ENCODE measurements at places on chromosomes 11 and 22.
A peak's percentile ranks its signal among the peaks of the same experiment; 100 is the strongest.

- peak; percentile 18 for DNase-seq
Observed at GRCh38 chr11:128848815-128849455, 18.2 kb downstream of the KCNJ1 start.

- DNase-seq: no peak
Observed at GRCh38 chr11:33674035-33674814, 26.4 kb downstream of the C11orf91 start.

GRCh38 chr22:17265649-17266248, 46.5 kb upstream of the ADA2 start:
- DNase-seq: no peak

DNA sequence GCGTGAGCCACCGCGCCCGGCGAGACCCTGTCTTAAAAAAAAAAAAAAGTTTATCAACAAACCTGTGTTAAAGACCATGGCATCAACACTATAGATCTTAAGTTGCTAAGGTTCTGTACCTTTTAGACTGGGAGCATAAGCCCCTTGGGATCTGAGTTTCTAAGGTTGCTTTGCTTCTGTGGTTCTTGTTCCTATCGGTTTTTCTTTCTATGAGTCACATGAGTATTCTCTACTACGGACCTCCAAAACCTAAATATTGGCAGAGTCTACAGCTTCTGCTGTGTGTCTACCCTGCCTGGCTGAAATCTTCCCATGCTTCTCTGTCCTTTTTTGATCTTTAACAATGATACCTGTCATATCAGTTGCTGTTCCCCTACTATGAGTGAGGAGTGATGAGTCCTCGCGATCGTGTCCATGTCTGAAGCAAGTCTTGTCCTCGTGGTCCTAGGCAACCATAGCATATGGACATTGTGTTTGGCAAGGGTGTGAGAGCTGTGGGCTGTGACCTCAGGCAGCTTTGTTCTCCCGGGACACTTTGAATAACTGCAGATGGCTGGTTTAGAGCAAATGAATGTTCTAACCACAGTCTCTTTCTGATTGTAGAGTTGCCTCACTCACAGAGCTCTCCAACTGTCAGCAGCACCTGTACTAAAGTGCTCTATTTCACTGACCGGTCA, 9.0 kb upstream of the DLAT start:
- no peak for DNase-seq

DNA sequence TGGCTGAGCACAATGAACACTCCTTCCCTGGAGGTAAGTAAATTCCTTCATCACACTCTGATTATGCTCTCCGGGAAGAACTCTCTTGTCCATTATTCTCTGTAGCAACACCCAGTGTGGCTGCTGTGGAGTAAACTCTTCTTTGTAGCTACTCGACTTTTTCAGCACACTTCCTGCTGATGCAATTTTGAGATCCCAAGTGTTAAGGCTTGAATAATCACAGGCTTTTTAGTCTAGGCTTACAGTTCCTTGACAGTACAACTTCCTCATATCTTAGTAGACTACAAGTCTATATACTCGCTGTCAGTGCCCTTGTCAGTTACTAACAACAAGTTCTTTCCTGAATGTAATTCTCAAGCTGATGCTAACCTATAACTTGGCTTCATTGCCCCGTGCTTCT, 301.8 kb upstream of the API5 start:
- no peak for DNase-seq

DNA sequence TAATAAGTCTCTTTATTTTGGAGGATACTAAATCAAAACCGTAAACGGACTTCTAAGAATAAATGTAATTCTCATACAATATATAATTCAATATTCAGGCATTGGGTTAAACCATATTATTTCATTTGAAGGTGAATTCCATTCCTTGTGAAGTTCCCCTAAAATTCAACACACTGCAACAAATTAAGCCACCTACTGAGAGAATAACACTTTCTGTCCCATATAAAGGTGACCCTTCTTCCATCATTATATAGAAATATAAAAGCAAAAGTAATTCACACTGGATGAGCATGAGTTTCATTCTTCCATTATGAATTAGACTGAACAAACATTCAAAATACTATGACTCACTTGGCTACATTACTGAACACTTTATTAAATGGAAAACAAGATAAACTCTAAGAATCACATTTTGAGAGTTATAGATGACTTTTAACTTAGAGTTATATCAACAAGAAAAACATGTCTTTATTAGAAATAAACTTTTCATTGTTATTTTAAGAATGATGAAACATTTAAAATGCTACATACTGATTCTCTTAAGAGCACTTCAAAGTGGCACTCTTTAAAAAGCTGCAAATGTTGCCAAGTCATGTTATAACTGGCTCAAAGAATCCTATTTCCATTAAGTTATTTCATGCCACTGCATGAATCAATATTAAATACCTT, 2.8 kb downstream of the SESN3 start:
- DNase-seq: no peak

DNA sequence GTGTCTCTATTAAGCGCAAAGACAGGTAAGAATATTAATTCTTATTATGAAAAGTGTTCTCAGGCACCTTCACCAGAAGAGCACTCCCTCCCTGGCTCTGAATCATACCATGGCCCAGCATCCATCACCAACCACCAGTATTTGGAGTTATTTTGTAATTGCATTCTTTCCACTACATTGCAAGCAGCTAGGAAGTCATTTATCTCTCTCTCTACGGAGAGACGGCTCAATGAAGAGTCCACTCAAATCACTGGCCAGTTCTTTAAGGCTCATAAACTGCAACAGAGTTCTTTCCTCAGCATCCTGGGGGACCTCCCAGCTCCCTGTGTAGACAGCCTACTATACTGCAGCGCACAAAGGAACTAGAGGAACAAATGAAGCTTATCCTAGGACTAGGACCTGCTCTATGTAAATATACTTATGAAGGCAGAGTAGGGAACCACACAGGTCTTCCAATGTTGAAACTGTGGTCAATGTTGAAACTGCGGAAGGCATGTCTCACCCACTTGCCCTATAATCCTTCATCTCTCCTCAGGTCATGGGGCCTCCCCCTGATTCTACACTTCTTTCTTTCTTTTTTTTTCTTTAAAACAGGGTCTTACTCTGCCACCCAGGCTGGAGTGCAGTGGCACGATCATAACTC, 63.4 kb downstream of the AAMDC start:
- DNase-seq: no peak

GRCh38 chr22:35418731-35419130, 18.8 kb downstream of the MCM5 start:
- DNase-seq: no peak

DNA sequence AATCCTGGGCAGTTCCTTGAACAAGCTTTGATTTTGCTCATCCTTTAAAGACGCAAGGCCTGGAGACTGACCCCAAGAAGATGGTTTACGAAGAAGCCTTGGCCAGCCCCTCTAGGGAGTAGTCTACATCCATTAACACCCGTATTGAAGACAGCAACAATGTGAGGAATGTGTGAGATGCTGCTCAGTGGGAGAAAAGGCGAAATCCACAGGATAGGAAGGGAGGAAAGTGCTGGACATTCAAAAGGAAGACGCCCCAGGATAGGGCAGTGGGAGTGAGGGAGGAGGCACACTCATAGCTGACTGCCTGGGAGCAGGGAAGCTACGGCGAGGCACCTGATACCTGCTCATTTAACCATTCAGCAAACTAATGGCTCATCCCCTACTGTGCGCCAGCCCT, 114.1 kb downstream of the RRAS2 start:
- DNase-seq: no peak

DNA sequence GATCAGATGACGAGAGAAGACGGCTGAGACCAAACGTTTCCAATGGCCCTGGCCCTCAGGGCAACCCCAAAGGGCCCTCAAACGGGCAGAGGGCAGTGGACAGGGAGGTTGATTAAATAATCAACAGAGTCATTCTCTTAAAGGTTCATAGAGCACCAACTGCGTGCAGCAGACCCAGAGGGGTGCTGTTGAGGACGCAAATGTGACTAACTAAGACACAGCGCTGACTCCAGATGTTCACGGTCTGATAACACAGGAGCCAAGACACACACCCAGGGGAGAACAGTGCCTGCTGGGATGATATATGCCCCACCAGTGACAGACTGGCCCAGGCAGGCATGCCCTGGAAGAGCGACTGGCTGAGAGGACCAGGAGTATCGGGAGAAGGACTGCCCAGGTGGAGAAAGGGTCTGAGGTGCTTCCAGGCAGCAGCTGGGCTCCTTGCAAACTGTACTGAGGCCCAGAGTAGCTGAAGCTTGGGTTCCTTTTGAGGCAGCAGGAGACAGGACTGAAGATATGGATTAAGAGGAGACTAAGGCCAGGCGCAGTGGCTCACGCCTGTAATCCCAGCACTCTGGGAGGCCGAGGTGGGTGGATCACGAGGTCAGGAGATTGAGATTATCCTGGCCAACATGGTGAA, 7.7 kb downstream of the VWCE start:
- no peak for DNase-seq

- no peak for DNase-seq
Observed at GRCh38 chr22:44365832-44366231, 53.1 kb upstream of the SHISAL1 start.

- no peak for DNase-seq
Observed at GRCh38 chr11:13228572-13228971, 49.0 kb upstream of the BMAL1 start.

GRCh38 chr11:106828976-106829375, 189.3 kb downstream of the GUCY1A2 start:
- no peak for DNase-seq

GRCh38 chr22:42282943-42283277, 12.5 kb upstream of the TCF20 start:
- no peak for DNase-seq
